ENCODE measurements at places on chromosomes 6 and 20.

DNA sequence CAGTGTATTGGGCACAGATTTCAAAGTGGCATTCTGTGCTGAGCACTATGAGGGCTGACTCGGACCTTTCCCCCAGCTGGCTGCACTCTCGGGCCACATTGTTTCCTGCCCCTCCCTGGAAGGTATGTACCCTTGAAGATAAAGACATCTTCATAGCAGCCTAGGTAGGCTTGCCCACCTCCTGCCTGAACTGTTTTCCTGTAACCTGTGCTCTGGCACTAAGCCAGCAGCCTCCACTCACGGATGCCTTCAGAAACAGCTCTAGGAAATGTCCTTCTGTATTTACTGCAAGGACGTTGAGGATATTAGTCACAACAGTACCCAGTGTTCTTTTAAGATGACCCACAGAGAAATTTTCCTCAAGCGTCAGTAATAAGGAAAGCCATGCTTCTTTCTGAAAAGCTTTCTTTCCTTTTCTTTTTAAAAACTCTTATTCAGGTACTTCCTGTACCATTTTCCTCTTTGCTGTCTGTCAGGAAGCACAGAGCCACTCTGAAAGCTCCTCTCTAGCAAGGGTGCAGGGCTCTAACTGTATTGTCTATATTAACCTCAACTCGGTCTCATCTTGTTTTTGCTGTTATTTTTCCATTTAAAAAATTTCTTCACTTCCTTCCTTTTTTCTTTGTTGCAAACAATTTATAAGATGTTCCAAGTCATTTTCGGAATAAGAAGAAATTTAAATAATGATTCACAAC, 43.5 kb downstream of the TTI1 start:
- no peak for DNase-seq

GRCh38 chr6:39062014-39062740, 13.6 kb downstream of the GLP1R start:
- DNase-seq: no peak

DNA sequence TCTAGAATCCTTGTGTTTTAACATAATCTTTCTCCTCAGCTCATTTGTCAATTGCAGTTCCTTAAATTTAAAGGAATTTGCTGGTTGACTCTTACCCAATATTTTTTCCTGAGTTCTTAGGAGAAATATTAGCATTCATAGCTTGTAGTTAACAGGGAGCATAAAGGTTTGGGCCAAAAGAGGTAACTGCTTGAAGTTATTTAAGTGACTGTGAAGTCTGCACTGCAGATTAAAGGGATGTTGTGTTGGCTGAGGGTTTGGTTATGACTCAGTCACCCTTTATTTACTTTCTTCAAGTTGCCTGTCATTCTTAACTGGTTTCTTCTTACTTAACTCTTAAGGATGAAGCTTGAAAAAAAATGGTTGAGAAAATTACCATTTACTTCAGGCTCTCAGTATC, 220.3 kb upstream of the LAMP5 start:
- no peak for DNase-seq

GRCh38 chr6:32447932-32448331, 8.2 kb downstream of the HLA-DRA start:
- DNase-seq: no peak

- DNase-seq: no peak
These were observed 226.1 kb upstream of the CEP162 start for GRCh38 chr6:84453499-84453898.

DNA sequence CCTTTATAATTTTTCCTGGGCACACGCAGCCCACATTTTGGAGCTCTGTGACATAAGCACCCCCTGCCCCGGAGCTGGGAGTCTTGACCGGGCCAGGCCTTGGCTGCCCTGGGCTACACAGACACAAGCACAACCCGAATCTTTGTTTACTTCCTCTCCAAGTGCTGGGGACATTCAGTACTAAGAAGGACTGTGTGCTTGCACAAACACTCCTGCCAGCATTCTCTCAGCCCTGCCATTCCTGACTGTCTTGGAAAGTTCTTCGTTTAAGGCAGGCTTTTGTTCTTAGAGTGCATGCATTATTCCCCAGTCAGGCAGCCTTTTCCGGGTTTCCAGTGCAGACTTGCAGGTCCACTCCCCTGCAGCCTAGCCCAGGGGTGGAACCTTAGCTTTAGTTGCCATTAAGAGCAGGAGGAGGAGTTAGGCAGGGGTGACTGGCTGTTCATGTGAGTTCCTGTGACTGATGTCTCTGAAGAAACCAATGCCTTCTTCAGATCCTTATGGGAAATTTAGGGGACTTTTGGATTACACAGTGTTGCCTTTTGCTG, 28.6 kb downstream of the FOXO3 start:
- peak; percentile 76 for DNase-seq

GRCh38 chr20:48897305-48898010, 24.1 kb upstream of the ARFGEF2 start:
- no peak for DNase-seq

DNA sequence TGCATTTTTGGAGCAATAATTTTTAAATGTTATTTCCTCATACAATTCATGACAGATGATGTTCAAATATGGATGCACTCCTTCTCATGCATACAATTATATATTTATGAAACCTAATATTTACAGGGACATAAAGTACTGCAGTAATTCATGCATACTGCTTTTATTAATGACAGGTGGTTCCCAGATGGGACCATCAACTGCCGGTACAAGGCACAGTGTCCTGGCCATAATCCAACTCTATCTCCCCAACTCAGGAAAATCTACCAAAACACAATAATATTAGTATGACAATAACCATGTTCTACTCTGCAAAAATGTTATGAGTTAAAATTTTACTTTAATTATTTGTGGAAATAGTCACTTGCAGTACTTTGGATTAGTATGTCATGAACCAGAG, 77.8 kb downstream of the VIP start:
- no peak for DNase-seq

DNA sequence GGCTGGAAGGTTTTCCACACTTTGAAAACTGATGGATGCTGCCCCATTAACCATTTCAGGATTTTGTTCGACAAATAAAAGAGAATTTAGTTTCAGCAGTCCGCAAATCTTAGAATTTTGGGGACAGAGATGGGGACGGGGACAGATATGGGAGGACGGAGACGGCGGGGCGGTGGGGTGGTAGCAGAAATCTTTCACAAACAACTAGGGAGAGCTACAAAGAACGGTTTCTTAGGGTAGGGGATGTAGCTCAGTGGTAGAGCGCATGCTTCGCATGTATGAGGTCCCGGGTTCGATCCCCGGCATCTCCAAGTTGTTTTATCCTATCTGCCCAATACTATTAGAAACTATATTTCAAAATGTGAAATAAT, 15.1 kb downstream of the HMGN4 start:
- peak; percentile 50 for DNase-seq

DNA sequence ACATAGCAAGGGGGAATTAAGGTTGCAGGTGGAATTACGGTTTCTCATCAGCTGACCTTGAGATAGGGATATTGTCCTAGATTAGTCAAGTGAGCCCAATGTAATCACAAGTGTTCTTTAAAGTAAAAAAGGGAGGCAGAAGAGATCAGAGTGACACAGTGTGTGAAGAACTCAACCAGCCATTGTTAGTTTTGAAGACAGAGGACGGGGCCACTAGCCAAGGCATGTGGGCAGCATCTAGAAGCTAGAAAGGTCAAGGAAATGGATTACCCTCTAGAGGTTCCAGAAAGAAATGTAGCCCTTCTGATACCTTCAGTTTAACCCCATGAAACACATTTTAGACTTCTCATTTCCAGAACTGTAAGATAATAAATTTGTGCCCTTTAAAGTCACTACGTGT, 18.5 kb upstream of the TSPYL1 start:
- DNase-seq: no peak

GRCh38 chr20:37235065-37235464, 26.5 kb downstream of the GHRH start:
- DNase-seq: no peak

GRCh38 chr20:53975761-53976160, 94.6 kb downstream of the BCAS1 start:
- no peak for DNase-seq

GRCh38 chr6:51855310-51856082, 231.9 kb downstream of the PKHD1 start:
- DNase-seq: no peak

DNA sequence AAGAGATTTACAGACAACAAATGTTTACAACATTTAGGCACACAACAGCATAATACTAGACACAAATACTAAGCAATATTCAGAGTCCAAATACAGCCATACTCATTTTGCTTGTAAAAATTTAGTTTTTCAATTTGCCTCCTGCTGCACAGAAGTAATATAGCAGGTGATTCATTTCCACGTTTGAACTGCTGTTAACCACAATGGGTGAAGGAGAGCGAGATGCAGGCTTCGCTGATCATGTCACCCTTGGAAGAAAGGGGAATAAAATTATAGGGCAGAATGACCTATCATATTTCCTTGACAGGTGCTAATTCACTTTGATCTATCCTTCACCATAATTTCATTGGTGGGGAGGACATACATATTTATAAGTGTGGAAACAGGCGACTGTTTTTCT, 643.8 kb upstream of the AGPAT4 start:
- DNase-seq: no peak

DNA sequence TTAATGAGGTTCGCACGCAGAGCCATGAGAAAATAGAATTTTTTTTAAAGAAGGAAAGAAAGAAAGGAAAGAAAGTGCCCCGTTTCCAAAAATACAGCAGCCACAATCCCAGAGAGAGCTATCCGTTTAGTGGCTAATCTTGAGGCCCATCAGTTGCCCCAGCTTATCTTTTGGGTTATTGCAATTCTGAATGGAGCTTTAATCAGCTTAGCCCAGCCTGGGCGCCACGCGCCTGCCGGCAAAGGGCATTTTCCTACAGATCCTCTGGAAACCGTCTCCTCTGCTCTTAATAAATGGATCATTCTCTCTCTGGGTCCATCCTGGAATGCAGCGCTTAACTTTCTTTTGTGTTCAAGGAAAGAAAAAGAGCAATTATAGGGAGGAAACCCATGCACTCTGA, 413.3 kb downstream of the MAFB start:
- DNase-seq: no peak
